ENCODE measurements at places on chromosomes 11 and 22. TPM values are rescaled to one million over a fixed set of nuclear protein-coding genes. Genes with fewer than 3 reads are reported as not detected.

Gene CCDC86
- total RNA-seq = 54.3 TPM

DNA sequence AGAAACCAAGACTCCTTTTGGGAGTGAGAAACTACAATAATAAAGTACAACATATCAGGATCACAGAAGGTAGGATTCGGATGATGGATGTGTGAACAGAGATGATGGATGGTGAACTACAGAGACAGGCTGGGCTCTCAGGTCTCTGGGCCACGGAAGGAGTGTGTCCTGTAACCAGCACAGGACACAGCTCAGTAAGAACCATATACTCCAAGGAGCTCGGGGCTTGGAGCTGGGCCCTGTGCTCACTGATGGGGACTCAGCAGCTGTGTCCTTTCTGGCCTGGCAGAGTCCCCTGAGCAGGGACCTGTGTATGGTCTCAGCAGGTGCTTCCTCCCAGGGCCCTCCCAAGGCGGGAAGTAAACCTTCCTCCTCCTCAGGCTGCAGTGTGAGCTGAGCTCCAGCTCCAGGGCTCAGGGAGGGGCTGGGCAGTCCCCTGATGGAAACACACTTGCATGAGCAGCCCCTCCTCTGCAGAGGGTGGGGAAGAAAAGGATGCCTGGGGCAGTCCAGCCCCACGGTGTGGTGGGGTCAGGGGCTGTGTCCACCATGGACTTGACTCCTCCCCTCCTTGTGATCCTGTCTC, 39.8 kb upstream of the TOP3B start:
- no peak for DNase-seq

GRCh38 chr11:111726301-111726713, 39.9 kb downstream of the PPP2R1B start:
- DNase-seq = no peak

Gene MN1
- 8.0 TPM for total RNA-seq

Gene OR51B5
- total RNA-seq = not detected

DNA sequence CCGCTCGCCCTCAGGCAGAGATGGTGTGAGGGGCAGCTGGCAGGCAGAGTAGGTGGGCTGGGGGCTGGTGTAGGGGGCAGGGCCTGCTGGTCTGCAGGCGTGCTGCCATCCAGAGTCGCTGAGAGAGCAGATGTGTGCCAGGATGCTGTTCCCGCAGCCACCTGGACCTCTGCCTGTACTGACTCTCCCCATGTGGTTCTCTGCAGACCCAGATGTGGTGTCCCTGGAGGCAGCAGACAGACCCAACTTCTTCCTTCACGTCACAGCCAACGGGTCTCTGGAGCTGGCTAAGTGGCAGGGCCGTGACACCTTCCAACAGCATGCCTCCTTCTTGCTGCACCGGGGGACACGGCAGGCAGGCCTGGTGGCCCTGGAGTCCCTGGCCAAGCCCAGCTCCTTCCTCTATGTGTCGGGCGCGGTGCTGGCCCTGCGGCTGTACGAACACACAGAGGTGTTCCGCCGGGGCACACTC, 58.6 kb downstream of the OTOG start:
- DNase-seq = no peak

GRCh38 chr11:18193010-18193409, 20.4 kb downstream of the MRGPRX4 start:
- DNase-seq = no peak

Gene TIGD3
- 0.41 TPM for total RNA-seq

DNA sequence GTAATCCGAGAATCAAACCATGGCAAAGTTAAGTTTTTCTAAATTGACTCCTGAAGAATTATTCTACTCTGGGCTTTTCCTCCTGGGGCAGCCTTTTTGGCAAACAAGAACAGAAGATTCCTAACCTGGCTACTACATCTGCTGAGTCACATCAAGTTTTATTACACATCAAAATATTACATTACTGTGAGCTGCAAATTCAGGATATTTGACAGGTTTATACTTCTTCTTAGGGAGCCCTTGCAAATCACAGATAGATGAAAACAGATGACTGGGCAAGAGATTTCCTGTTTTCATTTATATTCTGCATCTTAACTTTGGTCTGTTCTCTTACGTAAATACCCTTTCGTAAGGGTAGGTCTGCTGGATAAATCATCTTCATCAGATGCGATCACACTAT, 23.6 kb downstream of the XRRA1 start:
- no peak for DNase-seq

Gene KCNA4
- not detected for total RNA-seq

Gene TLCD5
- total RNA-seq = 7.2 TPM

DNA sequence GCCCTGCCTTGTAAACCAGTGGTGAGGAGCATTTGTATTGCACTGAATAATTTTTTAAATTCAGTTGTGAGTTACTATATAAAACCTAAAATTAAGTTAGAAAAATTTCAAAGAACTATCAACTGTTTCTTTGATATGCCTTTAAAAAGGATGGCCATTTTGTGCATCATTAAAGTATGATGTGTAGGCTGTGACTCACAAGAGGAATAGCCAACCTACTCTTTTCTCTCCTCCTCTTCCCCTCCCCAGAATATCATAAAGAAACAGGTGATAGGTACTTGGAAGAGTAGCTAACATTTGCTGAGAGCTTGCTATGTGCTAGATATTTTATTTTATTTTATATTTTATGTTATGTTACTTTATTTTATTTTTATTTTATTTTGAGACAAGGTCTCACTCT, 10.6 kb upstream of the PIK3C2A start:
- DNase-seq = no peak

Gene TEX12
- total RNA-seq = 0.23 TPM

DNA sequence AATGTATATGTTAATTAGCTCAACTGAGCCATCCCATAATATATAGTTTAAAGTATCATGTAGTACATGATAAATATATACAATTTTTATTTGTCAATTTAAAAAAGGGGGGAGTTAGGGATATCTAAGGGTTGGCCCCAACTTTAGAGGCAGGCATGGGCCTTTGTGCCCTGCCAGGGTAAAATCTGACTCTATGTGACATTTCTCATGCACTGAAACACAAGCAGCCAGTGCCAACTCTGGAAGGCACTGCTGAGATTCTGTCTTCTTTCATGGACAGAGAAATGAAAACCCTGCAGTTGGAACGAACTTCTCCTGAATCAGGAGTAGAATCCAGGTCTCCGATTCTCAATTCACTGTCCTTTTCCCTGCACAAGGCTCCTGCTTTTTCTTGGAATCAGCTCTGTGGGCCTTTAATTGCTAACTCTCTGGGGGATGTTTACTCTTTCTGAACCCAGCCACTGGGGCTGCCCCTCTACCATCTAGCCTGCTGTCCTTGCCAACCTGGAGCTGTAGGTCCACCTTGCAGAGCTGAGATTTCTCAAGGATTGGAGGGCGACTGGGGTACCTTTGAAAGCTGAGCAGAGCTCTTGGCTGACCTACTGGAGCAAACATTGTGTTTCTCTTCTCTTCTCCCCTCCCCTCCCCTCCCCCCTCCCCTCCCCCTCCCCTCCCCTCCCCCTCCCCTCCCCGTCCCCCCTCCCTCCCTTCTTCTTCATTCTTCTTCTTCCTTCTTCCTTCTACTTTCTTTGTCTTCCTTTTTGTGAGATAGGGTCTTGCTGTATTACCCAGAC, 26.7 kb downstream of the SLC5A1 start:
- no peak for DNase-seq

Gene HYLS1
- total RNA-seq = 7.5 TPM

Gene SLC17A6
- not detected for total RNA-seq

Gene LRRC4C
- total RNA-seq = not detected

DNA sequence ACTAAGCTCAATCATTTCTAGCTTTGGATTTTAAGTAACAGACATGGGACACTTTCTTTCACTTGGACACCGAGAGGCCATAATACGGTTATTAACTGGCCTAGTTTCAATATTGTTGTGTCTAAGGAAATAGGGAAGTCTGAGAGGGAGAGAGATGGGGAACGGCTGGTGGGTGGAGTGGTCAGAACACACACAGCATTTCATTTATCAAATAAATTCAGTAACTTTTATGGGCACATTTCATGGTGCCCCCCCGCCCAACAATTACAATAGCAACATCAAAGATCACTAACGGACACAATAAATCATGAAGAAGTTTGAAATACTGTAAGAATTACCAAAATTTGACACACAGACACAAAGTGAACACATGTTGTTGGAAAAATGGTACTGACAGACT, 10.7 kb downstream of the PRPF19 start:
- no peak for DNase-seq

GRCh38 chr11:40597546-40598113, 861.8 kb downstream of the LRRC4C start:
- DNase-seq = no peak

Gene GNB1L
- 6.2 TPM for total RNA-seq

Gene TOLLIP
- total RNA-seq = 57.4 TPM

GRCh38 chr11:117239295-117239694, 6.8 kb downstream of the RNF214 start:
- DNase-seq = peak; percentile 45

Gene FXYD2
- total RNA-seq = 89.7 TPM

Gene OR5F1
- total RNA-seq = not detected

Gene CATSPER1
- total RNA-seq = not detected

GRCh38 chr11:10770626-10771254, 19.7 kb downstream of the CTR9 start:
- no peak for DNase-seq

GRCh38 chr11:119618208-119618909, 110.6 kb downstream of the NECTIN1 start:
- DNase-seq = peak; percentile 72

DNA sequence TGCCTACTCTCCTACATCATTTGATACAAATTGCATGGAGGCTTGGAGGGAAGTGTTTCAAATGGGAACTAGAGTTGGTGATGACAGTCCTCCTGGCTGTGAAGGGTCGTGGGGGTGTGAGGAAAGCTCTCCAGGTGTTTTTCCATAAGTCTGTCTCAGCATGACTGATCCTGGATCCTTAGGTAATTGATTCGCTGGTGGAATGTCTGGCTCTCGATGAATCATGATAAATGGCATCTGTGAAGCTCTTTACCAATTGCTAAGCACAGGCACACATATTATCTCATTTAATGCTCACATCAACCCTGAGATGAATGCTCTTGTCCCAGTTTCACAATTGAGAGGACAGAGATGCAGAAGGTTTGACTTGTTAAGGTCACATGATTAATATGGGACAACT, 107.5 kb downstream of the PKNOX2 start:
- no peak for DNase-seq

GRCh38 chr11:77244277-77245027, 57.0 kb downstream of the GDPD4 start:
- DNase-seq = no peak

Gene RAPSN
- not detected for total RNA-seq

DNA sequence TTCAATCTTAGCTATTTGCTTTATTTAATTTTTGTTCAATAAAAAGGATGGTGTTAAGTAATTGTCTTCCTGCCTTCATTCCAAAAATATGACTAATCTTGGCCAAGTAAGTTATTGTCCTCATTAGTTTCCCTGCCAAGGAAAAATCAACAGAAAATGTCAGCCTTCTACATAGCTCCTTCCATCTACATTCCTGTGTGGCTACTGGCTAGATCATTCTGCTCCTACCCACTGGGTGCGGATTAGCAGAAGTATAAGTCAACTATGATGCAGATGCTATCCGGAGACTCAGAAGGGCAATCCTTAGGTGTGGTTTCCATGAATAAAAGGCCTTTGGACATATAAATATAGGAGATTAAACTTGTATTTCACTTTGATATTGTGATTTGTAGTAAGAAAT, 154.4 kb downstream of the SBF2 start:
- peak; percentile 56 for DNase-seq

- DNase-seq = no peak
Measured at GRCh38 chr22:48353116-48353947, 1474.3 kb downstream of the BRD1 start.

- DNase-seq = no peak
Measured at GRCh38 chr11:112610494-112610893, 349.8 kb upstream of the PLET1 start.

DNA sequence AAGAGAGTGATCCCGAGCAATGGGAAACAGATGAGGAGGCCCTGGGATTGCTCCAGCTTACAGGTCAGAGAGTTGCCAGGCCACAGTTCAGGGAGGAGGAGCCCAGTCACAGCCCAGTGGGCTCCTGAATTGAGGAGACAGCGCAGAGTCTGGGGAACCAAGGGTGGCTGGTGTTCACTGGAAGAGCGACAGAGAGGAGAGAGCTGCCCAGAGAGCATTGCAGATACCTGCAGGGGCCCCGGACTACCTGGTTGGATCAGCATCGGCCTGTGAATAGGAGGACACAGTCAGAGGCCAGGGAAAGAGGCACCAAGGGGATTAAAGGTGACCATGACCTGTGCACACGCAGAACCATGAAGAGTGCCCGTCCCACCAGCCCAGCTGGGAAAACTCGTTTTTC, 648.6 kb downstream of the TBC1D22A start:
- no peak for DNase-seq

Gene MUC5AC
- total RNA-seq = not detected

Data from glomerular endothelial cell (primary cell).